ENCODE measurements at places on chromosomes 1 and 21. TPM values are rescaled to one million over a fixed set of nuclear protein-coding genes. Genes with fewer than 3 reads are reported as not detected.

CENPF gene
- 68.2 TPM for total RNA-seq

LAMC1 gene
- 428 TPM for total RNA-seq

HMGN1 gene
- 273 TPM for total RNA-seq

TM2D1 gene
- 41.1 TPM for total RNA-seq

- no peak for DNase-seq
These were observed 143.5 kb downstream of the ELAVL4 start for GRCh38 chr1:50252196-50252595.

DNA sequence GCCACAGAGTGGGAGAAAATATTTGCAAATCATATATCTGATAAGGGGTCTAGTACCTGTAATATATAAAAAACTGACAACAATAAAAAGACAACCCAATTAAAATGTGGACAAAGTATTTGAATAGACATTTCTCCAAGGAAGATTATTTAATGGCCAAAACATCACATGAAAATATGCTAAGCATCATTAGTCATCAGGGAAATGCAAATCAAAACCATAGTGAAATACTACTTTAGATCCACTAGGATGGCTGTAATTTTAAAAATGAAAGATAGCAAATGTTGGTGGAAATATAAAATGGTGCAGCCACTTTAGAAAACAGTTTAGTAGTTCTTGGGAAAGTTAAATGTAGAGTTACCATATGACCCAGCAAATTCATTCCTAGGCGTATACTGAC lies 118.7 kb upstream of the KIF26B start:
- no peak for DNase-seq

DNA sequence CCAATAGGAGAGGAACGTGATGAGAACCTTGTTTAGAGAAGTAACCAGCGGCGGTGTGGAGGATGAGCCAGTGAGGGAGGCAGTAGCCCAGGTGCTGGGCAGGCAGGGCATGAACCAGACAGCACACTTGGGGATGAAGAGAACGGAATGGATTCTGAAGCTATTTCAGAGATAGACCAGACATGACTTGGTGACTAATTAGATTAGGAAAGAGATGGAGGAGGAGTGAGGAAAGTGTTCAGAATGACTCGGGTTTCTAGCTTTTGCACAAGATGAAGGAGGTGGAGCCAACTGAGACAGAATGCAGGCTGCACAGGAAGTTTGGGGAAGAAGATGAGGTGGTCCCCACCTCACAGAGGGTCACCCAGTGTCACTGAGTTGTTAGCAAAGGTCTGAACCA lies 5.1 kb downstream of the PEF1 start:
- no peak for DNase-seq

- DNase-seq: no peak
These were observed at the start of gene NGF for GRCh38 chr1:115337633-115338456. TSS of gene NGF (minus strand) at chr1:115338249. CDS start at chr1:115286795, 51,454 bp downstream.

GRCh38 chr1:175802407-175803123 lies 59.2 kb upstream of the TNR start:
- DNase-seq: no peak

GRCh38 chr1:53339736-53340635 lies 12.1 kb upstream of the LRP8 start:
- no peak for DNase-seq

DNA sequence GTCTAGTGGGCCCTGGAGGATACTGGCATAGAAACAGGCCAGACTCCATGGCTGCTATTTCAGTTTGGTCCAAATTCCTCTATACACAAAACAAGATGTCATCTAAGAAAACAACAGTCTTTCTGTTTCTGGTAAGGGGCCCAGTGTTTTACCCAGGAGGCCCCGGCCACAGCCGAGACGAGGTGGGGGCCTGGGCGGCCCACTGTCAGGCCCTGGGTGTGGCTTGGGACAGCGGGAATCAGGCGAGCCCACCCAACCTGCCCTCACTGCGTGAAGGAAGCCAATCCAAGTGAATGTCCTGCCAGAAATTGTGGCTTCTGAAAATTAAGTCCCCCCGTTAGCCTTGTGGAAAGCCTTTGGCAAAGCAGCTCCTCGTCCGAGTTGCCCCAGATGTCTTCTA lies 31.2 kb upstream of the GPR153 start:
- DNase-seq: no peak

GRCh38 chr1:147768582-147768981 lies 8.2 kb upstream of the GJA5 start:
- no peak for DNase-seq

DNA sequence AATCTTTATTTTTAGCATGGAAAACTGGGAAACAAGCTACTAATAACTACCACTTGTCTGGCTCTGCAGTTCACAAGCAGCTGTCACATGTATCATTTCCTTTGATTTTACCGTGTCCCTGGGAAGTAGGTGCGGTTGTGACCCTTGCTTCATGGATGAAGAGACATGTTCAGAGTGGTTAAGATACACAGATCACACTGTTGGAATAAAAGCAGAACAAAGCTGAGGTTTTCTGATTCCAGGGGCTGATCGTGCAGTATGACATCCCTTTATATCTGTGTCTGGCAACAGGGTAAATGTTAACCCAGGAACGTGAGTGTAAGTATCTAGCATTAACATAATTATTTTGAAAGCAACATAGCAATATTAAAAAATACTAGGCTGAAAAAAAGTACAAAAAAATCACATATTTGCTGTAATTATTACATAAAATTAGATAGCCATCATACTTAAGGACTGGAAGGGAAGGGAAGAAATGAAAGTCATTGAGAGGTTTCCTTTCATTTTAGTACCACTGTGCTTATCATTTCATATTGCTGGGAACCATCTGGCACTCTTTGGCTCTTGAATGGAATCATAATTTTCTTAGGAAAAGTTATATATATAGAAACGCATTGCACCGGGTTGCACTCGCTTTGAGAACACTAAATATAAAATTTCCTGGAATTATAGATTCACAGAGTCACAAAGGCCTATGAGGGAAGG lies 62.8 kb upstream of the PAXBP1 start:
- DNase-seq: no peak

DNA sequence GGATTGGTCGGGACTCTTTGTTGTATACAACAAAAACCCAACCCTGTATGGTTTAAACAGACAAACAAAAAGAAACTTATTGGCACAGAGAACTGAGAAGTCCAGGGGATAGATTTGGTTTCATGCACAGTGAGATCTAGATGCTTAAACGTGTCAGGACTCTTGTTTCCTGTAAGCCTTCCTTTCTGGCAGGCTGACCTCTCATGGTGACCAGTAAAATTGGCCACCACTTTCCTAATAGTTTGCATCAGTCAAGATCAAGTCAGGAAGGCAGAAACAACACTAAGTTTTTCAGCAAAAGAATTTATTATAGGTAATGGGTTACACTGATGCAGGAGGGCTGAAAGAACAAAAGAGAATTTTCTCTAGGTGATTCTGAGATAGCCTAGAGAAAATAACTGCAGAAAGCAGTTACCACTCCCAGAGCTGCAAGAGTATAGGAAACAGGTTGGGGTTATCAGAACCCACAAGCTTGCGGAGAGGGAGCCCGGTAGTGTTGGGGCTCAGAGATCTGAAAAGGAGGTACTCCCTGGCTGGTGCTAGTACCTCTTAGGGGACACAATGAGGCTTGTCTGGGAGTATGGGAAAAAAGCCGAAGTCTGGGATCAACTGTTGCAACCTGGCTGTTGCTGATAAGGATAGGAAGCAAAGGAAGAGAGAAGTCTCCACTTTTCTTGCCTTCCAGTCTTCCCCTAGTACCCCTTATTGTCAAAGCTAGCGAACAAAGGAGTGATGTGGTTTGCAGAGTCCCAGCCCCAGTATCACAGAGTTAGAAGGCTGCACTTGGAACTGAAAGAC lies 21.4 kb downstream of the CITED4 start:
- no peak for DNase-seq
